ENCODE measurements at places on chromosomes 4 and X.

GRCh38 chrX:108396188-108396891 lies 41.9 kb downstream of the COL4A6 start:
- DNase-seq, result no peak

DNA sequence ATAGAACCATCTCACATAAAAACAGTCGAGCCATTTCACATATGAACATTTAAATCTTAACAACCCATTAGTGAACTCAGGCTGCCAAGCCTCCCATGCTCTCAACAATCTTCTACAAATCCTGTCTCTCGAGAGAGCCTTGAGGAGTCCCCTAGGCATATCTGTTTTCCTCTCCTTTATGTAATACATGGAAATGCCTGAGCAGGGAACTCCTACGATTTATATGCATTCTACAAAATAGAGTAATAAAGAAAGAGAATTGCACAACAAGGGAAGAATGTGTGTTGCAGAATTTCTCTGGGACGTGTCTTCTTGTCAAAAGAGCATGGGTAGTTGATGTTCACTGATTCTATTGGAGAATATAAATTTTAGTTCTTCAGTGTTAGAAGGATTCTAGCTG lies 101.8 kb upstream of the VCX2 start:
- DNase-seq, result no peak

DNA sequence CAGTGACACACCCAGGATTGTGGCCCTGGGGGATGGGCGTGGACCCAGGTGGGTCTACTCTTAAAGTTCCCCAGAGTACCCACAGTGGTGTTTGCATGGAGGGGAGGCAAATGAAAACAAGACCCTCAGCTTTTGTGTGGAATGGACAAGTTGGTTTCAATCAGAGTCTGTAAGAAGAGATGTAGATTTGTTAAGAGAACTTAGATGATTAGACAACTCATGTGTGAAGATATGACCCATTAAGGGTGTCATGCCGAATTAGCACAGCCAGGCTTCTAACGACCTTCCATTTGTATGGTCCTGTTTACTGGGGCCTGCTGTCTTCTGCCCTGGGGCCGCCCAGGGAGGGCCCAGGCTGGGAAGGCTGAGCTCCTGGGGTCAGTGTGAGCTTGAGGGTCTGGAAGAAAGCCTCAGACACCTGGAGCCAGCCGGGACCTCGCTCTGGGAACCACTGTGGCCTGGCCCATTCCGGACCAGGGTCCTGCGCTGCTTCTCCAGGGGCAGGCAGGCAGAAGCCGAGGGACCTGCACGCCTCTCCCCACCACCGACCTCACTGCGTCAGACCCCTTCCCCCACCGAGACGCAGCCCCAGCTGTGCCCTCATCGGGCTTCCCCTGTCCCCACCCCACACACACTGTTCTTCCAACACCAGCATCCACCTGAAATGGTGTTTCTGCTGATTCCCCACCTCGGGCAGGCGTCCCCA lies 20.4 kb downstream of the UVSSA start:
- DNase-seq, result no peak

- DNase-seq, result no peak
Measured at GRCh38 chr4:42327323-42327722, 70.0 kb upstream of the SHISA3 start.

GRCh38 chr4:88693792-88694191 lies 3.8 kb downstream of the NAP1L5 start:
- DNase-seq, result no peak

DNA sequence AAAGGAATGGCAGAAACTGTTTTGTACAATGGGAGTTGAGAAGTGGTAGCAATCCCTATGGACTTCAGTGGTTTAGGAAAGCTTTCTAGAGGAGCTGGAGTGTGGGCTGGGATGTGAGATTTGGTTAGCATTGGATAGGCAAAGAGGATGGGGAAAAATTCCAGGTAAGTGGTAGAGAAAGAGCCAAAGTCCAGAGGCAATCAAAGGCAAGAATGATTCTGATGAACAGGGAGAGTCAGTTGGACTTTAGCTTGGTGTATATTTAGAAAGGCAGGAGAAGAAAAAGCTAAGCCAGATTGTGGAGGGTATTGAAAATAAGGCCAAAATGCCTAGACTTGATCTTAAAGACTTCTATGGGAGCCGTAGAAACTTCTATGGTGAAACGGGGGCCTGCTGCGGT lies 3.7 kb upstream of the VSIG4 start:
- DNase-seq, result no peak

GRCh38 chr4:95272036-95272435 lies 276.7 kb downstream of the UNC5C start:
- DNase-seq, result no peak
